ENCODE measurements at places on chromosomes 4 and X. TPM values are rescaled to one million over a fixed set of nuclear protein-coding genes. Genes with fewer than 3 reads are reported as not detected.

GAGE2A gene
- not detected for total RNA-seq

SLC10A4 gene
- total RNA-seq: not detected

CTAG1A gene
- total RNA-seq: not detected

MAGEB10 gene
- total RNA-seq: not detected

SRPK3 gene
- not detected for total RNA-seq

OTC gene
- total RNA-seq: not detected

BOD1L1 gene
- 24.2 TPM for total RNA-seq
